Motor neuron (in vitro differentiated cells): ENCODE measurements at places on chromosomes 6 and 20. TPM values are rescaled to one million over a fixed set of nuclear protein-coding genes. Genes with fewer than 3 reads are reported as not detected.

APCDD1L gene
- total RNA-seq = 5.5 and 6.1 TPM in 2 replicates

NR2E1 gene
- total RNA-seq = 1.5 and 1.7 TPM in 2 replicates

BLCAP gene
- total RNA-seq = 80.7 and 82.1 TPM in 2 replicates

PACSIN1 gene
- total RNA-seq = 1.0 and 1.2 TPM in 2 replicates

CLVS2 gene
- total RNA-seq = 11.7 and 12.5 TPM in 2 replicates

MARCKS gene
- 146 and 151 TPM in 2 replicates for total RNA-seq

LAMA2 gene
- 14.4 and 17.6 TPM in 2 replicates for total RNA-seq

PRR18 gene
- total RNA-seq = 0.64 and 1.0 TPM in 2 replicates

EFCAB8 gene
- total RNA-seq = not detected in 2 replicates

RIMS1 gene
- total RNA-seq = 25.1 and 25.3 TPM in 2 replicates

DNA sequence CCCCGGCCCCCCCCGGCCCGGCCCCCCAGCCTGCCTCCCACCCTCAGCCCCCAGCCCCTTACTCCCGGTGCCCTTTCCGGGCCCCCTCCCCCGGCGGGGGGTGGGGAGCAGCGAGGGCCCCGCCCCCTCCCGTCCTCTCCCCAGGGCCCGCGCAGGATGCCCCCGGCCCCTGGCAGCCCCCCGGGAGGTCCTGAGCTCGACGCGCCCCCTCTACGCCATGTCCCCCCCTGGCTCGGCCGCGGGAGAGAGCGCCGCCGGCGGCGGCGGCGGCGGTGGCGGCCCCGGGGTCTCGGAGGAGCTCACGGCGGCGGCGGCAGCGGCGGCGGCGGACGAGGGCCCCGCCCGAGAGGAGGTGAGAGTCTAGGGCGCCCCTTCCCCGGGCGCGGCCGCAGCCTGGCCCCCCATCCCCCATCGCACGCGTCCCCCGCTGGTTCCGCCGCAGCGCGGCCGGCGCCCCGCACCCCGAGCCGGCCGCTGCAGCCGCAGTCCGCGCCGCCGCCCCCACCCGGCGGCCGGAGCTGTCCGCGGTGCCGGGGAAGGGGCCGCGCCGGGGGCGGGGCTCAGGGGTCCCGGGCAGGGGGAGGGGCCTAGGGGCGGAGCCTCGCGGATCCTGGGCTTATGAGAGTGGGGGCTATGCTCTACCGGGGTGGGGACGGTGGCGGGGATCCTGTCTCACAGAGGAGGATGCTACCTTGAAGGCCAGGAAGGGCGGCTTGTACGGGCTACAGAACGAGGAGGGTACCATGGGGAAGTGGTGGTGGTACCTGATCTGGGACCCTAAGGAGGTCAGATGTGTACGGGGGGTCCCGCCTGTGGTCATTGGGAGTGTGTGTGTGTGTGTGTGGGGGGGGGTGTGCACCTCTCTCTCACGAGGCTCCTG is 516 bp downstream of the TMEM151B start:
- ATAC-seq = peak; percentile 53

DNA sequence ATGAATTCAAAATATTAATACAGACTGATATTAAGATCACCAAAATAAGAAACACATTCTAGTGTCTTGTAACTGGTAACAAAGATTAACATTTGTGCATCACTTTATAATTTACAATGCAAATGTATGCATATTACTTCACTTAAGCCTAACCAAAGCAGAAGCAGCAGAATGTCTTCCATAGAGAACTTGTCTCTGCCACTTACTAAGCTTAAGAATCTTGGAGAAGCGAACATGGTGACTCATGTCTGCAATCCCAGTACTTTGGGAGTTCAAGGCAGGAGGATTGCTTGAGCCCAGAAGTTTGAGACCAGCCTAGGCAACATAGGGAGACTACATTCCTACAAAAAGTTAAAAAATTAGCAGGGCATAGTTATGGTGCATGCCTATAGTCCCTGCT is 18.8 kb downstream of the AK9 start:
- no peak for ATAC-seq

GRCh38 chr6:37303091-37303660 is 45.2 kb upstream of the TMEM217 start:
- ATAC-seq = no peak

DNA sequence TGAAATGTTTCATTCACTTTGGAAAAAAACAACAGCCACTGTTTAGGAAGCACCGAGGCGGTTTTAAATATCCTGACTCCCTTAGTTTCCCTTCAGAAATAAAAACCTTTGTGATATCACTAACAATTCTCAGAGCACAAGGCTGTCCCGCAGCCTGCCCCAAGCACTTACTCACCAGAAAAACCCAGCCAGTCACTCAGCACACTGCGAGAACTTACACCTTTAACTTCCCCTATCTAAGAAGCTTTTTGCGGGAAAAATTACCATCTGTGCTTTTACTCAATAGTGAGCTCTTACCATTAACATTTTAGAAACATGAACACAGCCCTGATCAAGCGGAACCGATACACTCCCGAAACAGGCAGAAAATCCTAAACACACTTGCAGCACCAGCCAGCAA is 9.3 kb downstream of the ZBTB46 start:
- no peak for ATAC-seq

DNA sequence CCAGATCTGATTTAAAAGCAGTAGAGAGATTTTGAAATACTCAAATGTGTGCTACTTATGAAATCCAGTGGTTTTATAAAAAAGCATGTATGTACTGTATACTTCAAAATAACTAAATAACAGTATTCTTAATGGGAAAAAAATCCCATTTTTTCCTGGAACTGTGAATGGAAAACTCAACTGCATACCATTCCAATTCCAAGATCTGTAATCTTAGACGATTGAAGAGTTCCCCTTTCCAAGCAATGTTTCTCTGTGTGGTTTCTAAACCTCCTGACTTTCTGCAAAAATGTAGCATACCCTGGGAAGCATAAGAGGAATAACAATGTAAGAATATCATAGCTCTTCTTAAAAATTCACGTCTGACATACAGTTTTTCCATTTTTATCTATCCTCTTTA is 40.3 kb upstream of the HIVEP2 start:
- ATAC-seq = no peak

DNA sequence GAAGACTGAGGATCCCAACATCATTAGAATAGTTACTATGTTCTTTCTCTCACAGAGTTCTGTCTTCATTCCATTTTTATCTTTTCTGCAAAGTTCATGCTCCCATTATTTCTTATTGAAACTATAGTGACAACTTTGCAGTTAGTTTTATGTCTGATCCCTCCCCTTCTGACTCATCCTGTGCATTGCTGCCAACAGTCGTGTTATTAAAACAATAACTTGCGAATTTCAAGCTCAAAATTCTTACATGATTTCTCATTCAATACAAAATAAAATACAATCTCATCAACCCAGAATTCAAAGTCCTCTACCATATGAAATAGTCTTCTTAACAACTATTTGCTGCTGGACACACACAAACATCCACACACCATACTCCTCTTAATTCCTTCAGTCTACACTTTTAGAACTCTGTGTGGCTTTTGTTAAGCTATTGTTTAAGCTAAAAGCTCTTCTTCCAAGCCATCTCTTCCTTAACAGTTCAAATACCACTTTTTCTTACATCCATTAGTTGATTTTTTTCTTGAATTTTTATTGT is 261.4 kb upstream of the IRAK1BP1 start:
- no peak for ATAC-seq

DNA sequence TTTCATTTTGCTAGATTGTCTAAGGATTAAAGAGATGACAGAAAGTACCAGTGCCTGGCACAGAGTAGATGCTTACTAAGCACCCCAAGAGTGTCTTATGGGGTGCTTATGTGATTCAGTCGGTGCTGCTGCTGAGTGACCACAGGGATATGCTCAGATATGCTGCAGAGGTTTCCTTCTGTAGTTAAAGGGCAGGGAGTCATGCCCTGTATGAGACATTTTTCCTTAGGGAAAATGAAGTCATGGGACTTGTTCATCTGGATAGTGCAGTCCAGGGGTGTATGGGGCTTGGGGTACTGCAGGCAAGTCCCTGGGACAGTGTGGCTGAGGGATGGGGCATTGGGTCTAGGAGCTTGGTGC is 25.1 kb downstream of the TOX2 start:
- ATAC-seq = no peak

DNA sequence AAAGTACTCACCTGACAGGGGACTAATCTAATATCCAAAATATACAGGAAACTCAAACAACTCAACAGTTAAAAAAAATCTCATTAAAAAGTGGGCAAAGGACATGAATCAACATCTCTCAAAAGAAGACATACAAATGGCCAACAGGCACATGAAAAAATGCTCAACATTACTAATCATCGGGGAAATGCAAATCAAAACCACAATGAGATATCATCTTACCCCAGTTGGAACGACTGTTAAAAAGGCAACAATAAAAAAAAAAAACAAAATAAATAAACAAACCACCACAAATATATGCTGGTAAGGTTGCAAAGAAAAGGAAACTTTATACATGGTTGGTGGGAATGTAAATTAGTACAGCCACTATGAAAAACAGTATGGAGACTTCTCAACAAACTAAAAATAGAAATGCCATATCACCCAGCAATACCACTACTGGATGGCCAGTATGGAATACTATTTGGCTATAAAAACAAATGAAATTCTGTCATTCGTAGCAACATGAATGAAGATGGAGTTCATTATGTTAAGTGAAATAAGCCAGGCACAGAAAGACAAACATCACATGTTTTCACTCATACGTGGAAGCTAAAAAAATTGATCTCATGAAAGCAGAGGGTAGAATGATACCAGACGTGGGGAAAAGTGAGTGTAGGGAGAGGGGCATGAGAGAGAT is 6.6 kb downstream of the SIRPB2 start:
- ATAC-seq = no peak

GRCh38 chr6:154598399-154598798 is 87.9 kb upstream of the CNKSR3 start:
- no peak for ATAC-seq

- no peak for ATAC-seq
Measured at GRCh38 chr20:62829231-62830230, 12.7 kb downstream of the COL9A3 start.

DNA sequence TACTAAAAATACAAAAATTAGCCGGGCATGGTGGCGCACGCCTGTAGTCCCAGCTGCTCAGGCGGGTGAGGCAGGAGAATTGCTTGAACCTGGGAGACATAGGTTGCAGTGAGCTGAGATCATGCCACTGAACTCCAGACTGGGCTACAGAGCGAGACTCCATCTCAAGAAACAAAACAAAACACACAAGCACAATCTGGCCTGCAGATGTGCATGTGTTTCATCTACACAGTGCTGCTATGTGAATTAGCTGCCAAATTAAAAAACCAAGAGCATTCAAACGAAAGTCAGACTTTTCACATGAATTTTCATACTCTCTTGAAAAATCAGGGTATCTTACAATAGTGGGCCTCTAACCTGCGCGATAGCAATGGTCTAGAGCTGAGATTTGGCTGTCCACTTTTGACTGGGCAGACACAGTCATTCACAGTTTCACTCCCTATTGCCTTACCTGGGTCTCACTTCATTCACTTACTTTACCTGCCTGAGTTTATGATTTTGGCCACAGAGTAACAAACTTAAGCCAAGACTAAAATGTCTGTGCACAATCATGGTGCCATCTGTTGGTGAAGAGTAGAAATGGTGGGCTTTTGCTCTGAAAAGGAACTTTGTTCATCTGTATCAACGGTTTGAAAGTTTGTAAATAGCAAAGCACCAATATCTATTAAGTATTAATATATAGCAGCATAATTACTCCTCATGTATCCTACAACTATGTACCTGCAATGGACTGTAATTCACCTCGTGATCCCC is 138.5 kb upstream of the UST start:
- peak; percentile 57 for ATAC-seq

GRCh38 chr6:141134723-141135122 is 998.0 kb upstream of the GJE1 start:
- ATAC-seq = no peak

- no peak for ATAC-seq
Measured at GRCh38 chr6:45558858-45559257, 181.1 kb upstream of the SUPT3H start.

- no peak for ATAC-seq
Measured at GRCh38 chr20:41443691-41444090, 77.1 kb upstream of the EMILIN3 start.

DNA sequence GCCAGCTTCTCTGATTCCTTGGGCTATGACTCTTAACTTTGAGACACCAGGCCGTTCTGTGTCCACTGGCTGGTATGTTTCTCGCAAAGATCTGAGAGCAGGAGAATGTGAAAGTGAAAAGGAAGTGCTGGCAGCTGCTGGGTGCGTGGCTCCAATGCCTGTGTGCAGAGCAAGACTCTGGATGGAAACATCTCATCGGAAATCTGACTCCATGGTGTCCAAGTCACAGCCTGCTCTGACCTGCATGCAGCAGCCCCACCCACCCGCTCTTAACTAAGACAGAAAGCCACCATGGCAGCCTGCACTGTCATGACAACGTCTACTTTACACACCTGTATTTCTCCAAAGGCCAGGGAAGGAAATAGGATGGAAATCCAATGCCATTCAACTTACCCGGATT is 66.3 kb upstream of the MPC1 start:
- ATAC-seq = no peak

- ATAC-seq = peak; percentile 80
Measured at GRCh38 chr20:41339957-41340326, 679 bp upstream of the LPIN3 start.

GRCh38 chr6:23244300-23244699 is 674.9 kb downstream of the HDGFL1 start:
- no peak for ATAC-seq
